ENCODE measurements at places on chromosomes 1 and 21.

DNA sequence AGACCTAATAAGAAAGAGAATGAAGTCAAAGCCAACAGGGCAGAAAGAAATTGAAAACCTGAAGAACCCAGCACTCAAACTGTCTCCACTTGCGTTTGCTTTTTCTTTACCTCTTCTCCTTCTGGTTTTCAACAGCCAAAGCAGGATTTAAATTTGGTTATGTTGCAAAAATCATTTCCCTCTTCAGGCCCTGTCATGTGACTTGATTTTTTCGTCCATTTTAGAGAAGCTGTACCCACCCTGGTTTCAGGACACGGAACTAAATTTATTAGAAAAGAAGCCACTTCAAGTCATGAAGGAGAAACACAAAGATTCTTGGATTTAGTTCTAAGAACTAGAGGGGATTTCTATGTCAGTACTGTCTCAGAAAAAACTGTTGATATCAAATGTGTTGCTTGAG, 1.0 kb upstream of the SYNJ1 start:
- no peak for DNase-seq

DNA sequence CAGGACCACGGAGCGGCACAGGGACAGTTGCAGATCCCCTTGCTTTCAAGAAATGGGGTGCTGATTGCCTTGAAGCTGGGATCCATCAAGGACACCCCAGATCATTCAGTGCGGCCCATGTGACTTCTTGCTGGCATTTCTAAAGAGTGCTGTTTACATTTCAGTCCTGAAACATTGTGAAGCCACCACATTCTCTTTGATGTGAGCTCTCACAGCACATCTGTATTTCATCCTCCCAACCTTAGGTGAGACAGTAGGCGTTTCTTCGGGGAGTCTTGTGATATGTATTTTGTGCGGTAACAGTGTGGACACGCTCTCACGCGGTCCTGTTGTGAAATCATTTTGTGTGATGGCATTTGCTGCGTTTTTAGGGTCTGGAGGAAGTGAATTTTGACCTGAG, 57.2 kb downstream of the CACHD1 start:
- DNase-seq, result no peak

- DNase-seq, result no peak
These were observed 48.2 kb downstream of the SLX9 start for GRCh38 chr21:44987886-44988606.

GRCh38 chr1:219177363-219177762, 3.7 kb downstream of the LYPLAL1 start:
- no peak for DNase-seq

- no peak for DNase-seq
These were observed at the start of gene HPCA for GRCh38 chr1:32886004-32886827. HPCA (plus strand) TSS chr1:32886491; CDS start chr1:32888899, 2,408 bp downstream.

DNA sequence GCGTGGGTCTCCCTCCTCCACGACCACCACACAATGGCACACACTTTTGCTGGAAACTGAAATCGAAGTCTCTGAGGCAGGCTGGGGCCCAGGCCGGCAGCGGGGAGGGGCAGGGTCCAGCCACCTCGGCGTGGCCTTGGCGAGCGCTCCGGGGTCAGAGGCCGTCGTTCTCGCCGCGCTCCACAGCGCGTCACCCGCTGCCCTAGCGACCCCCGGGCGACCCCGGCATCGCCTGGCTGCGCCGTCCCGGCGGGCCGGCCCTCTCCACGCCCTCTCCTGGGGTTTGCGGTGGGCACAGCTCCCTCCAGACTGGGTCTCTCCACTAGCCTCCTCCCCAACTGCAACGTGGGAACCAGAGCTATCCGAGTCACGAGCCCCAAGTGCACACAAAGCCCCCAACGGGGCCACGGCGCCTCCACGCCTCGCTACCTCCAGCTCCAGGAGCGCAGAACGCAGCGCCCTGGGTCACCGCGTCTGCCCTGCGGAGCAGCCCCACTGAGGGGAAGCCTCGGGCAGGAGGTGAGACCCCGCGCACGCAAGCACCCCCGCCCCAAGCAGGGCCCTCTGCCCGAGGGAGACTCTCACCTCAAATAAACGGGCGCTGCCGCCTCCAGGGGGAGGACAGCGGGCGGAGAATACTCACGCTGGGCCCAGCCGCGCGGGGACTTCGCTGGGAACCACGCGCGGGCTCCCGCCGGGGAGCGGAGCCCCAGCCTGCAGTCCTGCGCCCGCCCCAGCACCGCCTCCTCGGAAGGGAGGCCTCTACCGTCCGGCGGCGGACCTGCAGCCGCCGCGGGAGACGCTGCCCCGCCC, 134.0 kb upstream of the BARHL2 start:
- peak; percentile 85 for DNase-seq

GRCh38 chr1:53084589-53084971, 22.6 kb downstream of the PODN start:
- no peak for DNase-seq

DNA sequence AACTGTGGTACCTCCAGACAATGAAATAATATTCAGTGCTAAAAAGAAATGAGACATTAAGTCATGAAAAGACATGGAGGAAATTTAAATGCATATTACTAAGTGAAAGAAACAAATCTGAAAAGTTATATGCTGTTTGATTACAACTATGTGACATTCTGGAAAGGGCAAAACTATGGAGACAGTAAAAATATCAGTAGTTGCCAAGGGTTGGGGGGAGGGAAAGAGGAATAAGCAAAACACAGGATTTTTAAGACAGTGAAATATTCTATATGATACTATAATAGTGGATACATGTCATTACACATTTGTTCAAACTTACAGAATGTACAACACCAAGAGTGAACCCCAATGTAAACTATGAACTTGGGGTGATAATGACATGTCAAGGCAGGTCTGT, 38.2 kb upstream of the PKN2 start:
- no peak for DNase-seq
